ENCODE measurements at places on chromosomes 7 and 10.

- no peak for DNase-seq
These were observed 491.6 kb upstream of the GALNT17 start for GRCh38 chr7:70640266-70640833.

- DNase-seq = no peak
These were observed 50.8 kb downstream of the PHYHIPL start for GRCh38 chr10:59227136-59227673.

GRCh38 chr7:18290865-18291264, 204.7 kb upstream of the HDAC9 start:
- DNase-seq = no peak

- no peak for DNase-seq
These were observed 4.4 kb downstream of the ZNF32 start for GRCh38 chr10:43644252-43644651.

Data from stimulated activated CD4-positive, alpha-beta T cell treated with anti-CD3 and anti-CD28 coated beads, TNF-alpha, amount 100 ng/mL, for 1 hour (primary cell).